ENCODE measurements at places on chromosomes 6 and 20. TPM values are rescaled to one million over a fixed set of nuclear protein-coding genes. Genes with fewer than 3 reads are reported as not detected.

The FAM162B gene
- total RNA-seq: not detected

The HEY2 gene
- not detected for total RNA-seq

The DEFB132 gene
- not detected for total RNA-seq

The PDYN gene
- not detected for total RNA-seq

The DEFB110 gene
- total RNA-seq: not detected

The FYN gene
- 20.2 TPM for total RNA-seq
